ENCODE measurements at places on chromosomes 11 and 22. TPM values are rescaled to one million over a fixed set of nuclear protein-coding genes. Genes with fewer than 3 reads are reported as not detected.

DNA sequence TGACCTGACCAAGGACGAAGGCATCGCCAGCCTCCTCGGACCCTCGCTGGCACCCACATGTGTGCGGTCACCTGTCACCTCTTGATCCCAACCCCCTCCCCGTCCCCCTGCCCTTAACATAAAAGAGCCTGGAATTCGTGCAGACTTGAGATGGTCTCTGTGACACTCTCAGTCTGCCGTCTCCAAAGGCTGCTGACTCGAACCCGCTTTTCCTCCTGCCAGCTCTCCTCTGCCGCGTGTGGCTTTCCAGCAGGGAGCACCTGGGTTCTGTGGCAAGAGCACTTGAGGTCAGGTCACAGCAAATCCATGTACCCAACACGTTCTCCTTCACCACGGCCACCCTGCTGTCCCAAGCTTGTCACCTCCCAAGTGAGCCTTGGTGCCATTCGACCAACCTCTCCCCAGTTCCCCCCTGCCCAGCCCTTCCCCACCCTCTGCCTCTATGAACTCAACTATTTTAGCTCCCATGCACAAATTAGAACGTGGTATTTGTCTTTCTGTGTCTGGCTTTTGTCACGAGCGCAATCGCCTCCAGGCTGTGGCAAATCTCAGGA lies 207.6 kb downstream of the BRD1 start:
- no peak overlapping the region for H3K4me3 ChIP-seq
- DNase-seq = peak; percentile 51
- no peaks in the 10 kb centered on the region for H3K36me3 ChIP-seq
- H3K4me1 ChIP-seq = peaks cover 11% of the 10 kb centered on the region
- no peaks in the 10 kb centered on the region for H3K27me3 ChIP-seq
- H3K27ac ChIP-seq = no peak overlapping the region

Gene JRKL
- total RNA-seq = 6.6 TPM

- H3K36me3 ChIP-seq = no peaks in the 10 kb centered on the region
- no peak overlapping the region for H3K4me3 ChIP-seq
- DNase-seq = no peak
- peaks cover 18% of the 10 kb centered on the region for H3K27me3 ChIP-seq
Observed at GRCh38 chr22:25942856-25943411, 200.9 kb downstream of the MYO18B start.

GRCh38 chr11:105789579-105790420 lies 179.9 kb downstream of the GRIA4 start:
- no peak overlapping the region for H3K27ac ChIP-seq
- H3K27me3 ChIP-seq = no peaks in the 10 kb centered on the region
- no peaks in the 10 kb centered on the region for H3K4me1 ChIP-seq
- H3K36me3 ChIP-seq = no peaks in the 10 kb centered on the region
- DNase-seq = no peak

- H3K27me3 ChIP-seq = no peaks in the 10 kb centered on the region
- no peak overlapping the region for H3K27ac ChIP-seq
- no peak for DNase-seq
- no peaks in the 10 kb centered on the region for H3K36me3 ChIP-seq
Observed at GRCh38 chr22:32826537-32826936, 25.0 kb downstream of the TIMP3 start.

GRCh38 chr22:27668828-27669797 lies 132.4 kb downstream of the MN1 start:
- H3K36me3 ChIP-seq = no peaks in the 10 kb centered on the region
- peaks cover 3% of the 10 kb centered on the region for H3K4me1 ChIP-seq
- peak; percentile 79 for DNase-seq
- H3K27ac ChIP-seq = no peak overlapping the region
- H3K27me3 ChIP-seq = no peaks in the 10 kb centered on the region

DNA sequence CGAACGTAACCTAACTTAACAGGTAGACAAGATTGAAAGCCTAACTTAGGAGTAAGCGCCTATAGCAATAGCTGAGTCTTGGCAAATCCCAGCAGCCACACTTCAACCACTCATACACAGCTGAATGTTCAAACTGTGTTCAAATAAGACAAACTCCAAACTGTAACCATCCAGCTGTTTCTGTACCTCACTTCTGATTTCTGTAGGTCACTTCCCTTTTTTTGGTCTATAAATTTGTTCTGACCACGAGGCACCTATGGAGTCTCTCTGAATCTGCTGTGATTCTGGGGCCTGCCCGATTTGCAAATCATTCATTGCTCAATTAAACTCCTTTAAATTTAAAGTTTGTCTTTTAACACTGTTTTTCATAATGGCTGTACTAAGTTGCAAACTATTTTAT lies 8.2 kb upstream of the TENM4 start:
- H3K27ac ChIP-seq = no peak overlapping the region
- H3K27me3 ChIP-seq = no peaks in the 10 kb centered on the region
- no peak for DNase-seq
- H3K4me3 ChIP-seq = no peak overlapping the region
- H3K4me1 ChIP-seq = no peaks in the 10 kb centered on the region
- no peaks in the 10 kb centered on the region for H3K36me3 ChIP-seq

GRCh38 chr11:83035070-83035854 lies 36.4 kb downstream of the RAB30 start:
- H3K4me1 ChIP-seq = peaks cover 50% of the 10 kb centered on the region
- no peaks in the 10 kb centered on the region for H3K27me3 ChIP-seq
- H3K27ac ChIP-seq = no peak overlapping the region

Measured in spleen (tissue), 13 donors.